ENCODE measurements at places on chromosomes 2 and 18. TPM values are rescaled to one million over a fixed set of nuclear protein-coding genes. Genes with fewer than 3 reads are reported as not detected.

DNA sequence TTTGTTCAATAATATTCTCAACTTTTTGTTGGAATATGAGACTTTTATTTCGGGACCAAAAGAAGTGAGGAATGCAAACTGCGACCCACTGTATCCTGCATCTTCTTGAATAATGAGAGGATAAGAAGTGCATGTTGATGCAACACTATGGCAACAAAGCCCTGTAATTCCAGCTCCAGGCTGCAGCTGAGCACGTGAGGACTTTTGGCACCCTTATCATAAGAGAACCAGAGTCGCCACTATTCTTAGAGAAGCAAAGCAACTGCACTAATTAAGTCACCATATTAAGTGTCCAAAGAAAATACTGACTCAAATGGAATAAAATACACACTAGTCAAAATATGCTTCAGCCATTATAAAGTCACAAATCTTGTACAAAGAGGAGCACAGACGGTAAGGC, 65.8 kb downstream of the FAM210A start:
- no peak for DNase-seq

DNA sequence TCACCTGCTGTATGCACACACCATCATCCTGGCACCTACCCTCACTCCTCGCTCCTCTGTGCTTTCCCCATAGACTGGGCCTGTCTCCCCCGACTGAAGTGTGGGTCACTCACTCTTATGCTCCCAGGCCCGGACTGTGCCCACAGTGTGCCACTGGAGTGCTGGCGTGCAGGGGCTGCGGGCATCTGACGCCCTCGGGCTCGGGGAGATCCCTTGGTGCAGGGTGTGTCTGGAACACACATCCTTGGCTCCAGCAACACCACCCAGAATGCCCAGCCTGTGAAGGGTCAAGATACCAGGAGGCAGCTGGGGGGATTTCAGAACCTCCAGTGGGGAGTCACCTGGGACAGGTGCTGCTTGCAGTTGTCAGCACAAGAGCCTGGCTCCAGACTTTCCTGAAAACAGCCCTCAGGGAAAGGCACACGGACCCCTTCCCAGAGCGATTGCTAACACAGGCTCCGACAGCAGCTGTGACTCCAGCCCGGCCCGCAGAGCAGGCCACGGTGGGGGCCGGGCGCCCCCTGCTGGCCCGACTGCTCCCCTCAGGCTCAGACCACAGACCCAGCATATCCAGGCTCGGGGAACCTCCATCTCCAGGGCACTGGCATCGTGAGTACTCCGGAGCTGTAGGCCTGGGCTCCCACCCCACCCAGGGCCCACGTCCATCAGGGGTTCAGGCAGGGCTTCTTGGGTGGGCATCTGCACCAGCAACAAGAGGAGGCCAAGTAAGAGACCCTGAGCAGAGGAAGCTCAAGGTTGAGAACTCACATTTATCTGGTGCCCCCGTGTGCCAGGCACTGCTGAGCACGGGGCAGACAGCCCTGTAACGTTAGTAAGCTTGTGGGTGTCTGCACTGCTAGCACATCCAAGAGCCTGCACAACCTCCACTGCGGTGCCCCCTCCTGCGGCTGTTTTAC, 8.6 kb downstream of the HS1BP3 start:
- no peak for DNase-seq

The BCL11A gene
- polyA plus RNA-seq = 13.6 TPM

The G6PC2 gene
- not detected for polyA plus RNA-seq

GRCh38 chr18:45660746-45661145, 45.5 kb downstream of the SLC14A2 start:
- no peak for DNase-seq

The PLGLB1 gene
- polyA plus RNA-seq = 7.0 TPM

The MYO5B gene
- 25.8 TPM for polyA plus RNA-seq

- DNase-seq = no peak
Measured at GRCh38 chr18:26225022-26225693, 1.1 kb upstream of the TAF4B start.

GRCh38 chr2:138615257-138615656, 113.7 kb downstream of the SPOPL start:
- DNase-seq = no peak

DNA sequence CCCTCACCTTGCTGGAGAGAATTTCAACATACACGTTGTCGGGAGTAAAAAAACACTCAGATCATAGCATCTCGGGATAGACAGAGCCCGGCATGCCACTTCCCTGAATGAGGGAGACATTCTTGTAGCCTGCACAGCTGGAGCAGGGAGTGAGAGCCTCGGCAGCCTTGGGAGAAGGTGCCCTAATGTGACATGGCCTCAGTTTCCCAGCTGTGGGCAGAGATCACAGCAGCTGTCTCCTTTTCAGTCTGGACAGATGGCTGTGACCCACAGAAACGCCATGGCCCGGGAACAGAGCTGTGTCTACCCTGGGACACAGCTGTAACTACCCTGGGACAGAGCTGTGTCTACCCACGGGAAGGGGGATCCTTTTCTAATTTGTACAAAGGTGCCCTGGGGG, 55.9 kb downstream of the HS1BP3 start:
- DNase-seq = no peak

- no peak for DNase-seq
Measured at GRCh38 chr2:234643407-234643806, 146.5 kb upstream of the ARL4C start.

- DNase-seq = no peak
Measured at GRCh38 chr2:128413014-128413717, 94.5 kb upstream of the HS6ST1 start.

GRCh38 chr2:98932778-98933343, 3.2 kb downstream of the CRACDL start:
- no peak for DNase-seq
